Glomerular endothelial cell (primary cell): ENCODE measurements at places on chromosomes 5 and 9. TPM values are rescaled to one million over a fixed set of nuclear protein-coding genes. Genes with fewer than 3 reads are reported as not detected.

- no peak for DNase-seq
Observed at GRCh38 chr9:94079236-94079635, 5.0 kb upstream of the PTPDC1 start.

Gene KCNN2
- total RNA-seq = 7.5 and 8.0 TPM in 2 replicates

Gene LCN2
- total RNA-seq = not detected in 2 replicates

Gene FAM153A
- total RNA-seq = not detected in 2 replicates

- DNase-seq = no peak
Observed at GRCh38 chr5:131230406-131230805, 33.4 kb upstream of the CDC42SE2 start.

DNA sequence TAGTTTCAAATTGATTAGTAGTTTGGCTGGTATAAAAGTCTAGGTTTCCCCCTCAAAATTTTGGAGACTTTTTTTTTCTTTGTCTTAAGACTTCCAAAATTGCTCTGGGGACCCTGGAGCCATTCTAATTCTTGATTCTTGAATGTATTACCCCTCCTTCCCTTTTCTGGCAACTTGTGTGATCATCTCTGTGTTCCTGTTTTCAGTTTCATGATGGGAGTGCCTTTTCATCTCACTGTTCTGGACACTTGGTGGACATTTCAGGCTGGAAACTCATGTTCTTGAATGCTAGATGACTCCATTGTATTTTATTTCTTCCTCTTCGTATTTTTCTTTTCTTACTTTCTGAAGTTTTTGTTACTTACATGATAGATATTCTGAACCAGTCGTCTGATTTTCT is 57.3 kb upstream of the LRRC70 start:
- no peak for DNase-seq

DNA sequence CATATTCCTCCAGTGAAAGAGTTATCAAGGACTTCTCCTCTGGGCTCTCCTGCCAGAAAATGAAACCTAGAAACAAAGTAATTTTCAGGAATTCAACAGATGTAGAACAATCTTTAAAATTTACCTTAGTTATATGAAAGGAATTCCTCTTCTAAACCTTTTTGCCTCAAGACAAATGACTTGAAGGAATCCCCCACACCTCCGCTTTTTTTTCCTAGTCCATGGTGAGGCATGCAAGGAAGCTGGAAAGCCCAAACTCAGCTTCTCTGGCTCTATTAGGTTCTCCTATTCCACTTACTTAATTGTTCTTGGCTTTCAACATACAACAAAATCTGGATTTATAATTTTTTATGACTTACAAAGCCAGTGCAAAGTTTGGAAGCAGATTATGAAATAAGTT is 27.2 kb downstream of the C6 start:
- DNase-seq = no peak

Gene ADAMTSL1
- total RNA-seq = 17.2 and 22.0 TPM in 2 replicates

GRCh38 chr5:61205013-61205412 is 42.7 kb upstream of the SMIM15 start:
- DNase-seq = no peak

Gene GCNT1
- 1.7 and 2.6 TPM in 2 replicates for total RNA-seq

GRCh38 chr9:83583151-83584014 is 39.6 kb upstream of the IDNK start:
- no peak for DNase-seq

DNA sequence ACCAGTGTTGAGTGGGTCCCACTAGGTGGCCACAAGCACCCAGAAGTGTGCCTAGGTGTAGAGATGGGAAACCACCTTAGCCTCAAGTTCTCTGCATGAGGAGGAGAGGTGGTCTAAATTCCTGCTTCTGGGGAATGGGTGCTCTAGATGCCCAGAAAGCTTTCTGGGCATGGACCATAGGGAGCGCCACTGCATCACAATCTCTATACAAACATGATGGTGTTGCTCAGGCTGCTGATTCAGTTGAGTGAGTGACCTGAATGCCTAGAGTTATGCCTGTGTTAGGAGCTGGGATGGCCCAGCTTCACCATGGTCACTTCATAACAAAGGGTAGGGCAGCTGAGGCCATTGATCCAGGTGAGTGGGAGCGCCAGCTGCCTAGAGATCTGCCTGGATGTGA is 667.9 kb upstream of the ARRDC3 start:
- DNase-seq = no peak

DNA sequence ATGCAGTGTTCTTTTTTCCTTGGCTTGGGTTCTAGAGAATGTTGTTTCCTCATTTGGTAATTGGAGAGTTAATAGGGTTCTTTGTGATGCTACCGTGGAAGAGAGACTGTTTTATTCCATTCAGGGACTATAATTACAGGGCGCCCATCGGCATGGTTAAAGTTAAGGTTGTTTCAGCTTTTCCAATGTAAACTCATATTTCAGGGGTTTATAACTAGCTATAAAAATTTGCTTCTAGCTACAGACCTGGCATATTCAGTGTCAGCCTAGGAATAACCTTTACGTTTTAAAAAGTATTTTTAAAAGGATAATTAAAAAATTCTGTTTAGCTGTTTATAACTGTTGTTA is 99.1 kb downstream of the AOPEP start:
- DNase-seq = no peak

Gene PCDHB12
- total RNA-seq = 0.19 and 0.58 TPM in 2 replicates

Gene SLC2A6
- total RNA-seq = 70.5 and 73.8 TPM in 2 replicates

DNA sequence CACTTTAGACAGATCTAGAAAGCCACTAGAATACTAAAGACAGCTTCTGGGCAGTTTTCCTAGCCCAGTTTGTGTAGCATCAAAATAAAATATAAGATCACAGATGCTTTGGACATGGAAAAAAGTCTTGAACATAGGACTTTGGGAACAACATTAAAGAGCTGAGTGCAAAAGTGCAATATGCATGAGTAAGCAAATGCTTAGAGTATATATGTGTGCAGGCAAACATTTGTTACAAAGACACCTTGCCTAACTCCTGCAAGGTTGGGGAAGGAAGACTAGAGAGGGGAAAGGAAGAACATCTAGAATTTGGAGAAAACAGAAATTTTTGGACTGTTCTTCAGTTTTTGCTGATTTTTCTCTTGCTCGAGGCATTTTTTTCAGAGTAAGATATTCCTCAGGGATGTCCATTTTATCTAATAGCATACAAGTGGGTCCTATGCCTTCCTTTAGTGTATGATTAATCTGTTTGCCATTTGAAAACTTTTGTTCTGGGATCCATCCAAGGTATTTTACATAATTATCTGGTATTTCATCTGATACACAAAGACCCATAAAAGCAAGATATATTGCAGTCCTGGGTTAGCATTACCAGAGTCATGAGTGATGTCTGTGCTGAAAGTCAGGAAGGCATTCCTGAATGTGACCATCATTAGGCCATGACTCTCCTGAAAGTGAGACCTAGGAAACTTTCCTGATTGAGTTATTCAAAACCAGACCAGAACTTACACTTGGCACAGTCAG is 142.0 kb upstream of the RGMB start:
- no peak for DNase-seq

GRCh38 chr5:80934751-80935150 is 25.4 kb upstream of the RASGRF2 start:
- DNase-seq = no peak

- no peak for DNase-seq
Observed at GRCh38 chr5:38009749-38010358, 170.0 kb upstream of the GDNF start.

Gene CCDC171
- 0.58 TPM in 2 replicates for total RNA-seq

GRCh38 chr5:45696206-45696836 is at the start of gene HCN1:
TSS of gene HCN1 (minus strand) at chr5:45696380.
- peak; percentile 14 for DNase-seq

- DNase-seq = no peak
Observed at GRCh38 chr5:83374547-83374946, 97.0 kb upstream of the VCAN start.

- DNase-seq = no peak
Observed at GRCh38 chr5:81183811-81184748, 49.0 kb upstream of the CKMT2 start.

DNA sequence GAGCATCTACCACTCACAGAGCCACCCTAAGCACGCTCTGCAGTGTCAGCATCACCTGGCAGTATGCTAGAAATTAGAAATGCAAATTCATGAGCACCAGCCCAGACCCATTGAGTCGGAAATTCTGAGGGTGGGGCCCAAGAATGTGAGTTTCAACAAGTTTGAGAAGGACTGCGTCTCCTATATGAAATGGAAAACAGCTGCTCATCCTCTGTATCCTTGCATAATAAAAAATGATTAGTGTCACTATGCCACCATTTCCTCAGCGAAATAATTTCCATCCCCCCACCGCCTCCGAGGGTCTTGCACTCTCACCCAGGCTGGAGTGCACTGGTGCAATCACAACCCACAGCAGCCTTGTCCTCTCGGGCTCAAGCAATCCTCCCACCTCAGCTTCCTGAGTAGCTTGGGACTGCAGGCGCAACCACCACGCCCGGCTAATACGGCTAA is 1.3 kb upstream of the IQGAP2 start:
- no peak for DNase-seq

DNA sequence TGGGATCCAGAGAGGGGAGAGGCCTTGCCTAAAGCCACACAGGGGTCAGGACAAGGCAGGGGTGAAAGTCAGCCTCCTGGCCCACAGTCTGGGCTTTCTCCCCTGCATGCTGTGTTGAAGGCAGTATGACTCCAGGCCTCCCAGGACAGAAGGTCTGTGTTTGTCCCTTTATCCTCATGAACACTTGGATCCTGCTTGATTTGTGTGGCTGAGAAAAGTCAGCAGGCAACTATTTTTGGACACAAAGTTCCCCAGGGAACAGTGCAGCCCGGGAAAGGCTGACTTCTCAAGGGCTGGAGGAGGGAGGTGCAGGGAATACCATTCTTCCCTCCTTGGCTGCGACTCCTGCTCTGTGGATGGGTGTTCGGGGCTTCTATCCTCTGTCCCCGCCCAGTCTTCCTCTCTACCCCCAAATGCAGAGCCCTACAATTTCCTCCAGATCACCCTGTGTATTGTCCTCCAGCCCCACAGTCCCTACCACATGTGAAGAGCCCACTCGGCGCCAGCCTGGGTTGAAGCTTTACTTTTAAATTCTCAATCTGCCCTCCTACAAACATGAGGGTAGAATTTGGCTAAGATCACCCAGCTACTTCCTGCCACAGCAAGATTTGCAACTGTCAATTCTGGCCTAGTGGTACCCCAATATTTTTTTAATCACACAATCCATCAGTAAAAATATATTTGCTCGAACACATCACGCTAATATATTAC is 4.1 kb downstream of the AKNA start:
- no peak for DNase-seq

Gene PDZD2
- total RNA-seq = 8.4 and 20.3 TPM in 2 replicates

DNA sequence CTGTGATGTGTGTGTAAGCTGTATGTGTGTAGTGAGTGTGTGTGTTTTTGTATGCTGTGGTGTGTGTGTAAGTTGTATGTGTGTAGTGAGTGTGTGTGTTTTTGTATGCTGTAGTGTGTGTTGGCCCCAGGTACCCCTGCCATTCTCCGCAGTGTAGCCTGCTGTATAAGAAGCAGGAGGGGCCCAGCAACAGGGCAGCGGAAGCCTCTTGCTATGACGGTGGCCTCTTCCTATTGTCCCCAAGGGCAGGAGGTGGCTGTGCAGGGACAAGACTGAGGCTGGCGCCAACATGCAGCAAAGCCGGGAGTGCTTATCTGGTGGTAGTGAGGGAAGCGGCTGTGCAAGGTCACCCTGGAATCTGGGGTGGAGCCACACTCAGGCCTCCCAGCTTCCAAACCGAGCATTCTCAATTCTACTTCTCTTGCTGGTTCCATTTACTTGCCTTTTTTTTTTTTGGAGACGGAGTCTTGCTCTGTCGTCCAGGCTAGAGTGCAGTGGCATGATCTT is 5.1 kb downstream of the SPAAR start:
- no peak for DNase-seq

GRCh38 chr5:41364346-41364745 is 146.1 kb downstream of the PLCXD3 start:
- DNase-seq = no peak

DNA sequence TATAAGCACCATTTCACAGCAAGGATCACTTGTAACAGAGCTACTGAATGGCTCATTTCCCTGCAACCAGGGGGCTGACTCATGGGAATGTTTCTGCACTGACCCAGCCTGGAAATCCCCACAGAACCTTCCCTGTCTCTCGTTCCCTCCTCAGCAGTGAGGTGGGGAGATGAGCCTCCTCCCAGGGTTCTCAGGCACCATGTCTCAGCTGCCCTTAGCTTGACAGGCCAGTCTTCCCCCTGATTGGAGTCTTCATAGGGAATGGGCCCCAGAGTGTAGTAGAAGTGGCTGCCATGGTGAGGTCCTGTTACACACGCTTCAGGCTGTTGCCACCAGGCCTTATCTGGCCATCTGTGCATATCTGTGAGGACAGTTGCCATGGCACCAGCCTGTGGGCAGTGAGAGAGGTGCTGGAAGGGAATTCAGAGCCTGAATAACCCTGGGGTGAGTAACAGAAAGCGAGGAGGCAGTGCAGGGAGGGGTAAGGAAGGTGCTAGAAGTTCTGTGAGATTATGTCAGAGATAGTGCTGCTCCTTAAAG is 324.4 kb downstream of the ENC1 start:
- peak; percentile 71 for DNase-seq

DNA sequence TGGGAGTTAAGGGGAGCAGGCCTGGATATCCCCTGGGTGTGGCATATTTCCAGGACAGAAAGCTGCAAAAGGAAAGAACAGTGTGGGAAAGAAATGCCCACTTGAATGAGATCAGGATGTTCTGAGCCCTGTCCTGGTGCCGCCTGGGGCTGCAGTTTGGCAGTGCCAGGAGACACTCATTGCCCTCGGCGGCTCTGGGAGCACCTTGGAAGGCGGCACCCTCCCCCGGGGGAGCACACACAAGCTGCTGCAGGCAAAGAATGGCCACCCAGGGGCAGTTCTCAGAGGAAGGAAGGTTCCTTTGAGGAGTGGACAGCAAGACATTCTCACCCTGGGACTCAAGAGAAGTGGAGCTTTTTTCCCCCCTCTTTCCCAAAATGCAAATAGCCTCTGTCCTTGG is 305.3 kb downstream of the NTRK2 start:
- no peak for DNase-seq

Gene PTGR1
- total RNA-seq = 58.5 and 89.2 TPM in 2 replicates

GRCh38 chr9:84993105-84993504 is 323.6 kb downstream of the NTRK2 start:
- no peak for DNase-seq

DNA sequence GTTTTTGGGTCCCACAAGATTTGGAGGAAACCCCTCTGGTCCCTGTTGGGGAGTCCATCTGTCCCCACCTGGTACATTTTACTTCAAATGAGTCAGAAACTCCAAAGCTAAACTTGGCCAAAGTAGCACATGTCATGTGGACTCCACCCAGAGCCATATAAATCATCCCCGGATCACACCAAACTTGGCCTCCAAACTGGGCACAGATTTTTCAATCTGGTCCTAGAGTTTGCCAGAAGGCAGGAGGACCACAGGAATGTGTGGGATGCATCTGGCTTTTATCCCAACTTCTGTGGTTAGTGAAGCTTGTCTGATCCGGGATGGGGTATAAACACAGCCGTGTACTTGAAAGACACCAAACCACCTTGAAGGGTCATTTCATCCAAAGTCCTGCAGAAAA is 66.3 kb downstream of the MAT2B start:
- DNase-seq = no peak

Gene PRDM9
- total RNA-seq = not detected in 2 replicates

Gene GABRB2
- total RNA-seq = not detected in 2 replicates

Gene ZNF879
- 1.8 and 3.2 TPM in 2 replicates for total RNA-seq

DNA sequence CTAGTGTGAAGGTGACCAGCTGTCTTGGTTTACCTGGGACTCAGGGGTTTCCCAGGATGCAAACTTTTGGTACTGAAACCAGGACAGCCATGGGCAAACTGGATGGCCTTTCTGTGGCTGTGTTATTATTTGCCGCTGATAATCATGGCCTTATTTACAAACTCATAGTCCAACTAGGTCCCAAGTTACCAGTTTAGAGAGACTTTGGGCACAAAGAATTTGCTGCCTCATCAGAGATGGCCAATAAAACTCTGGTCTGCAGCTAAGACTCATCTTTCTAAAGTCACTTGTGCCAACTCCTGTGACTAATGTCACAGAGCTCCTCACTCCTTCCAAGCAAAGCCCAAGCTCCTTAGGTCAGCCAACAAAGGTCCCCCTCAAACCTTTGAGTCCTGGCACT is 47.5 kb upstream of the PLPP6 start:
- no peak for DNase-seq
